Nucleus accumbens (tissue), 56 donors: ENCODE measurements at places on chromosomes 16 and 17.

GRCh38 chr17:60901242-60901641, 223.6 kb downstream of the BCAS3 start:
- DNase-seq: no peak

- peak; percentile 19 for DNase-seq
Observed at GRCh38 chr16:27237219-27238015, 31.2 kb downstream of the NSMCE1 start.

DNA sequence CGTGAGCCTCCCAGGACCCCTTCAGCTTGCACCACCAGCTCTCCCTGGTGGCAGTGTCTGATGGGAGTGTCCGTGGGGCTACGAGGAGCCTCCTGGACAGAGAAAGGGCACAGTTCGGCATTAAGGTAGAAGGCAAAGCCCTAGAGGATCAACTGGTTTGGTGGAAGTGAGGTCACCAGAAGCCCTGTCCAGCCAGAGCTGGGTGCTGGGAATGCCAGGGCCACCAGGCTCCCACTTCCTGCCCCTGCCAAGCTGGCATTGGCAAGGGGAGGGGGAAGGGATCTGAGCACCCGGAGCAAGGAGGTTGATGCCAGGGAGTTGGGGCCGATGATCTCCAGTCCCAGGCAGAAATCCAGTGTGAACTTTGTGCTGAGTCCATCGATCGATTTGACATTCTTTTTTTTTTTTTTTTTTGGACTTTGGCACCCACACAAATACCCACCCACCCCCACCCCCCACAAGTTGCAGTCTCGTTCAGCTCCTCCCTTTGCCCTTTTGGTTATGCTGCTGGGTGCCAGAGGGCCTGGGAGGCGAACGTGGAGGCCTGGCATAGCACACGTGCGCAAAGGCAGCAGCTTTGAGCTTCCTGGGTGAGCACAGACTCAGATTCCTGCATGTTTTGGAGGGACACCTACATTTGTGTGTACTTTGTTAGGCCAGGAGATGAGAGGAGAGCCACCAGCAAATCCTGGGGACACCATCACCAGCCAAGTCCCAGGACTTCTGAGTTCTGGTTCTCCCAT, 2.1 kb downstream of the NHERF1 start:
- DNase-seq: peak; percentile 30

DNA sequence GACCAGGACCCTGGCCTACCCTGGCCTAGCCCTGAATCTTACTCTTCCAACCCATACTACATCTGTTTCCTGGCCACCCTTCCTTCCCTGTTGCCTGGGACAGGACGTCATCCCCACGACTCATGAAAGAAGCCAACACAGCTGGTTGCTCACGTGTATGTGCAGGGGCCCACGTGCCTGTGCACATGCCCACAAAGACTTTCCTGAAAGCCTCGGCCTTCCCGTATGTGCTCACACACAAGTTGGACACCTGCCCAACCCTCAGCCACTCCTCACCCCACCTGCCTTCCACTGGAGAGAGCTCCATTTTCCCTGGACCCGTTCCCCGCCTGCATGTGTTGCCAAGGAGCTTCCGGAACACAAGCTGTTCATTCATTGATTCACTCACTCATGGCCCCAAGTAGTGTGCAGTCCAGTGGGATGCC, 7.0 kb downstream of the PLXDC1 start:
- DNase-seq: no peak

GRCh38 chr17:61488878-61489718, 36.9 kb downstream of the TBX4 start:
- DNase-seq: no peak

DNA sequence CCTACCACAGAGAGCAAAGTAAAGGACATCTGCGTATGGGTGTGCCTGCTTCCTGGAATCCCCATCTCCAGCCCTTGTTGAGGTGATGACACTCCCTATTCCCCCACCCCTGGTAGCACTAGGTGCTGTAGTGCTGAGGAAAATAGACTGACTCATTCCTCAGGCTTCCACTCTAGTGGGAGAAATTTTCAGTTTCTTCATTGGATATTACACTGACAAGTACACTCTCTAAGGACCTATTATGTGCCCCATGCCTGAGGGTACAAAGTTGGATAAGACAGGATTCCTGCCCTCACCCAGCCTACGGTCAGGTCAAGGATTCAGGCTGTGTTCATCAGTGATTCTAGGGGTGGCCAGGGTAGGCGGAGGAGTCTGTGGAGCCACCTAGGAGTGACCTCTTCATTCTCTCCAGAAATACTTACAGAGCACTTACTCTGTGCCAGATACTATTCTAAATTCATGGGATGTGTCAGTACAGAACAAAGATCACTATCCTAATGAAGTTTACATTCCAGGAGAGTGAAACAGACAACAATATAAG, 4.5 kb upstream of the ZC3H7A start:
- DNase-seq: no peak

GRCh38 chr16:55835581-55835980, 2.7 kb upstream of the CES1 start:
- DNase-seq: no peak

DNA sequence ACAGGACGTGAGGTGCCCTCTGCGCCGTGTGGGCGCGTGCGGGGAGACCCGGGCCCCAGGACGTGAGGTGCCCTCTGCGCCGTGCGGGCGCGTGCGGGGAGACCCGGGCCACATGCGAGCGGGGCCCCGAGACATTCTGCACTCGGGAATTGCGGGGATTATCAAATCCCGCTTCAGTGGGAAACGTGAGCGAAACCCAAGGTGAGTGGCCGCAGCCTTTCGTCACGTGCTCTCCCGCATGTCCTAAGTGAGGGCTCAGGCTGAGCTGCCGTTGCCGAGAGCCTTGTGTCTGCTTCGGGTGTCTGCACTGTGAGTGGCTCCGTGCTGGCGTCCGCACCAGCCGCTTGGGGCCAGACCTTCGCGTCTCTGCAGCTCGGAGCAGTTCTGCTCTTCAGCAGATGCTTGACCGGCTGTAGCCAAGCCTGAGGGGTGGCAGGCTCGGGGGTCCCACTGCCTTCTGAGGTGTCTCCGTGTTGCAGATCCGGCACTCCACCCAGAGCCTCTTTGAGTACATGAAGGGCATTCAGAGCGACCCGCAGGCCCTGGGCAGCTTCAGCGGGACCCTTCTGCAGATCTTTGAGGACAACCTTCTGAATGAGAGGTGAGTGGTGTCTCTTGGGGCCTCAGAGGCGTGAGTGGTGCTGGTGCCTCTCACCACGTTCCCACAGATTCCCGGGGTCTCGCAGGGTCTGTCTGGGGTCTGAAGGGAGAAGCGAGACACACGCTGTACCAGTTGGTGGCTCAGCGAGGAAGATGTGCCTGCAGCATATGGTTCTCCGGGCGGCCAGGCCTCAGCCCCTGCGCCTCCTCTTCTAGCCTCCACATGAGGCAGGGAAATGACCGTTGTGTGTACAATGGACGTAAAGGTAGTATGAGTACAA, 90.5 kb upstream of the ZNF750 start:
- no peak for DNase-seq

- no peak for DNase-seq
Observed at GRCh38 chr17:65314212-65314611, 177.0 kb downstream of the RGS9 start.

- no peak for DNase-seq
Observed at GRCh38 chr16:14289692-14290340, 218.7 kb downstream of the MRTFB start.

- DNase-seq: no peak
Observed at GRCh38 chr16:85995541-85996423, 96.8 kb downstream of the IRF8 start.

GRCh38 chr16:75118943-75119539, 2.5 kb upstream of the LDHD start:
- no peak for DNase-seq

GRCh38 chr17:69335058-69335457, 8.1 kb upstream of the ABCA5 start:
- DNase-seq: no peak

GRCh38 chr17:61532826-61533225, 58.2 kb downstream of the NACA2 start:
- DNase-seq: no peak

DNA sequence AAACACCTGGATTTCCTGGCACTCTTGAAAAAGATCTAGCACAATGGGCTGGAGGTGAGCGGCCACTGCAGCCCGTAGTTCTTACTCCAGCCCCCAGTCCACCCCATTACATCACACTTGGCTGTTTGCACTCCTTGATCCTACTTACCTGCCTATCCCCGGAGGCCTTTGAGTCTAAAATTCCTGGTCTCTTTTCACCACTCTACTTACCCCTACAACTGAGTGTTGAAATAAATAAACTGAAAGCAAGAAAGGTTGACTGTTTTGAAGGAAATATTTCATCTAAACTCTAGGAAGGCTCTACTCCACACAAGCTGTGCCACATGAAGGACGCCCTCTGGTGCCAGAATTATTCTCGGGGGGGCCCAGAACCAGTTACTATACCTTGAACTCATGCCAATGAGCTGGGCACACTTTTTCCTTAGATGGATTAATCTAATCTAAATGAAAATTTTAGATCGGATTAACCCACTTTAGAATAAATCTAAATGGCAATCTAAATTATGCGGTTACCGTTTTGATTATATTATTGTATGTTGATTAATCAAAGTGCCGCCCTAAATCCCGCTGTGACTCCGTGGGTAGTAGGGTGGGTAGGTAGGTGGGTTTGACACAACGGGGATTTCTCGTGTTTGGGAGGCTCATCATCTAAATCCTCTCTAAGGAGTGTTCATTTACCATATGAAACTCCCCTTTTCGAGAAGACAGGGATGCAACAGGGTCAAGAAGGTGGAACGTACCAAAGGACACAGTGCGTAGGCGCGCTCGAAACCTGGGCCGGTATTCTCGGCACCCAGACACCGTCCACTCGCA, 651 bp upstream of the EIF1 start:
- peak; percentile 39 for DNase-seq

DNA sequence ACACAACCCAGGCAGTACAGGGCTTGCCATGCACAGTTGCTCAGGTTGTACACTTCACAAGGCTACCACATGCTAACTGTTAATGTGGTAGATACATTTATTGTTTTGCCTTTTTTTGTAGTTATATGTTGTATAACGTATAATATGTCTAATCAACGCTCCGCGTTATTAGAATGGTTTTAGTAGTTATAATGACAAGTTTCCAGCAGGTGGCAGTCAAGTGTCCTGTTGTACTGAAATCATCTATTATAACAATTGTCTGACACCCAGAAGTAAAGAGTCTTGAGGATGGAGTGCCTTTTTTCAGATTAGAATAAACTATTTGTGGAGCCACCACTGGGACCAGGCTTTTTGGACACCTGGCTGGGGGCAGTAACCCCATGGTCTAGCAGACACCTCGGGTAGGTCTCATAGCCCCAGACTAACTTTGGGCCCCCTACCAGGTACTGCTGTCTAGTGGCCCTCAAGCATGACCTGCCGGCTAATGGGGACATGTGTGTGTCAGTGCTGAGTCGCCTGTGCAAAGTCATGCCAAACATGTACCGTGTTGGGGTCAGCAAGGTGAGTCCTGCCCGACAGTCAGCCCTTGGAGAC, 32.8 kb downstream of the MYO15A start:
- DNase-seq: no peak

- DNase-seq: no peak
Observed at GRCh38 chr17:46915596-46915995, 7.4 kb upstream of the GOSR2 start.

DNA sequence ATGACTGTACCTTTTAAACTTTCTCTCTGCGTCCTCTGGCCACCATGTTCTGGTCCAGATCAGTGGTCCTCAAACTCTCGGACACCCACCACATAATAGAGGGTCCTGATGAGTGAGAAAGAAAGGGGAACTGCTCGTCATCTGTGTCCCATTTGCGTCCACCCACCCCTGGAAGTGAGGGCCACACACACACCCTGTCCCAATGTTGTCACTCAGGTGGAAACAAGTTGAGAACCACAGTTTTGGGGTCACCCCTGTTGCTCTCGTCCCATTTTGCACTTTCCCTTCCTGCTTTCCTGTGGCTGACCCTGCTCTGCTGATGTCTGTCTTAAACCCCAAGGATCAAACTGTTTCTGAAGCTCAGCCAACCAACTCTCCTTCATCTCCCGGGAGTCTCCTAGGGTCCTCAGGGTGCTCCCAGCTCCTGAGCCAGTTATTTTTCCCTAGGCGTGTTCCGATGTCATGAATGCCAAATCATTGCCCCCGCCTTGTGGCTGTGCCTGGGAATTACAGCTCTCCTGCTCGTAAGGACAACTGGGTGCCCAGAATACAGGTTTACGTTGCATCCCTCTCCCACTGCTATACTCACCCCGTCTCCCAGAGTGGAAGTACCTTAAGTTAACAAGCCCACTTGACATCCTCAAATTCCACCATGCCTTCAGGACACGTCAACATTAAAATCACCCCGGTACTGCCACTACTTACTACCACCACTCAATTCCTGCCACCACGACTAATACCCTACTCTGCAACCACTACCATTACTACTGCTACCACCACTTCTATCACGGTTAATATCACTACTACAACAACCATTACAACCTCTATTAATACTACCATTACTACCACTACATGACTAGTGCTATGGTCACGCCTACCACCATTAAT, 26.0 kb upstream of the HNF1B start:
- DNase-seq: no peak

DNA sequence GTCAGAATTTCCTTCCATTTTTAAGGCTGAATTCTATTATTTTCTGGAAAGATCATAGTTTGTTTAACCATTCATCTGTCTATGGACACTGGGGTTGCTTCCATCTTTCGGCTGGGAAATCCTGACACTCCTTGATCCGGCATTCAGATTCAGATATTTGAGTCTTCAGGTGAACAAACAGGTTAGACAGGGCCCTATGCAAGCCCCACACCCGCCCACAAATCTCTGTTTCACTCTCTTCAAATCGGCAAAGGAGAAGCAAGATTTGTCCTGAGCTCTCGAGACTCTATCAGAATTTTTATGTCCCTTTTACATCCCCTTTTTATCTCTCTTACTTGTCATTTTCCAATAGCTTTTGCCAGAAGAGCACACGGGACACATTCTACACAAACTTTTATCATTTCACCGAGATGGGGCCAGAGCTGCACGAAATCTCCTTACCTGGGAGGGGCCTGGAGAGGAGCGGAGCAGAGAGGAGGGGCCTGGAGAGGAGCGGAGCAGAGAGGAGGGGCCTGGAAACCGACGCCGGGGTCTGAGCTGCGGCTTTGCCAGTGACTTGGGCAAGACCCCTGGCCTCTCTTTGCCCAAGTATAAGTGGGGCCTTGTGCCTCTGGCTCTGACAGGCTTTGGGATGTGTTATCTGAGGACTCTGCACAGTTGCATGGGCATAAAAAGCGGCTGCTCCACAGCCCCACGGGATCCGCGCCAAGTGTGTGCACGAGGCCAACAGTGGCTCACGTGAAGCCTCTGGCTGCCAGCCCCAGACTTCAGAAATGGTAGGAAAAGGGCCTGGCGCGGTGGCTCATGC, 54.3 kb upstream of the RBFOX3 start:
- DNase-seq: peak; percentile 7

DNA sequence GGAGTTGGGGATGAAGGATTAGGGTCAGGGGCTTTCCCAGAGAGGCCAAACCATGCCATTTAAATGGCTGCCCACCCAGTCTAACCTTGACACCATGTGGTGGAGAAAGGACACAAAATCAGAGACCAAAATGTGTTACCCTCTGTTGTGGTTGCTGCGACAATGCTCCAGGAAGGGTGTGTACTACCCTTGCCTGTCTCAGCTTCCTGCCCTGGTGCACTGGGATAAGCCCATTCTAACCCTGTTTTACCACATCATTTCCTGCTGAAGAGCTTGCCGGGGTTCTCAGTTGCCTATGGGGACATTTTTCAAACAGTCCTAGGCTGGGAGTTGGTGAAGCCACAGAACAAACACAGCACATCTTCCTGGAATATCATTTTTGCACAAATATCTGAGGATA, 4.9 kb downstream of the OR4D1 start:
- no peak for DNase-seq
